SJSA1 (cell line): ENCODE measurements at places on chromosomes 6 and 20. TPM values are rescaled to one million over a fixed set of nuclear protein-coding genes. Genes with fewer than 3 reads are reported as not detected.

DNA sequence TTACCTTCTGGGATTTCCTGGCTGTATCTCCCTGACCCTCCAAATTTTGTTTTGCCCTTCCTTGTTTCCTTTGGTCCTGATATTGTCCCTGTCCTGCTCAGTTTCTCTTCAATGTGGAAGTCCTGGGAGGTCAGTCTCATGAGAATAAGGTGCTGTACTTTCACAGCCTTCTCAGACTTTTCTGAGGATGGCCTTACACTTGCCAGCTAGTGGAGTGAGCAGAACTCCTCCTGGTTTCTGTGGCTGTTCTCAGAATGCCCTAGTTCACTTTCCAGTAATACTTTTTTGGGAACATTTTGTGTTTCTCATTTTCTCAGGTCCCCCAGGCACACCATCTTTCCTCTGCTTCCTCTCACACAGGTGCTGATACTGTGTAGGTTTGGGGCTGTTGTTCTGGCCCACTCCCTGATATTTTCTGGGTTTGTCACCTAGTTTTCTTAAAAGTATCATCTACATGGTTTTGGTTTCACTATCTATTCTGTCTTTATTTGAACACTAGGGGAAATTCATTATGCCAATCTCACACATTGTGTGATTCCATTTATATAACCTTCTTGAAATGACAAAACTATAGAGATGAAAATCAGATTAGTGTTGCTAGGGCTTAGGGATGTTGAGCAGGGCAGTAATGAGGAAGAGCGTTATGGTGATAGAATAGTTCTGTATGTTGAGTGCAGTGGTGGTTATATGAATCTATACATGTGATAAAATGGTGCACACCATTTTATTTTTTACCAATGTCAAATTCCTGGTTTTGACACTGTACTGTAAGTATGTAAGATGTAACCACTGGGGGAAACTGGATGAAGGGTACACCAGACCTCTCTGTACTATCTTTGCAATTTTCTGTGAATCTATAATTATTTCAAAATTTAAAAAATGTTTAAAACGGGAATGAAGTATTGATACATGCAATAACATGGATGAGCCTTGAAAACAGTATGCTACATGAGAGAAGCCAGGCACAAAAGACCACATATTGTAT lies 27.2 kb upstream of the BRPF3 start:
- DNase-seq, result no peak

GRCh38 chr6:13284646-13285045 lies 43.7 kb downstream of the TBC1D7 start:
- no peak for DNase-seq

Gene PPP1R3G
- total RNA-seq, result 0.19 and 0.32 TPM in 2 replicates

DNA sequence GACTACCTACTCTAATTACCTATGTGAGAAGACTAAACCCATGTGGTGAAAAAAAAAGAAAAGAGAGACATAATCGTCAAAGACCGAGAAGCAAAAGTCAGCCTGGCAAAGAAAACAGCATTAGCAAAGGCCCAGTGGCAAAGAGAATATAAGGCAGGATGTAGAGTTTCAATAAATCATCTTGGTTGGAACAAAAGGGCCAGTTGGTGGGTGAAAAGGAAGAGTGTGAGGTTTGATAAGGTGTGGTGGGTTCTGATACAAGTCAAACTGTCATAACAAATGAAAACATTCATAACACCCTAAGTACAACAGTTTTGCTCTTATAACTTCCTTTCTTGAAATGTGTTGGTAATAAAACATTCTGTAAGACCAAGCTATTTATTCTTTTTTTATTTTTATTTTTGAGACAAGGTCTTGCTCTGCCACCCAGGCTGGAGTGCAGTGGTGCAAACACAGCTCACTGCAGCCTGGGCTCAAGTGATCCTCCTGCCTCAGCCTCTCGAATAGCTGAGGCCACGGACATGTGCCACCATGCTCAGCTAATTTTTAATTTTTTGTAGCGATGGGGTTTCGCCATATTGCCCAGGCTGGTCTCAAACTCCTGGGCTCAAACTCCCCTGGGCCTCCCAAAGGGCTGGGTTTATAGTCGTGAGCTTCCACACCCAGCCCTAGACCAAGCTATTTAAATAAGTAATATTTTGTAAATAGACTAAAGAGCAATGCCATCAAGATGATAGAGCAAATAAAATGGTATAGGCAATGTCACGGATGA lies 18.9 kb upstream of the GTF3C6 start:
- DNase-seq, result no peak

DNA sequence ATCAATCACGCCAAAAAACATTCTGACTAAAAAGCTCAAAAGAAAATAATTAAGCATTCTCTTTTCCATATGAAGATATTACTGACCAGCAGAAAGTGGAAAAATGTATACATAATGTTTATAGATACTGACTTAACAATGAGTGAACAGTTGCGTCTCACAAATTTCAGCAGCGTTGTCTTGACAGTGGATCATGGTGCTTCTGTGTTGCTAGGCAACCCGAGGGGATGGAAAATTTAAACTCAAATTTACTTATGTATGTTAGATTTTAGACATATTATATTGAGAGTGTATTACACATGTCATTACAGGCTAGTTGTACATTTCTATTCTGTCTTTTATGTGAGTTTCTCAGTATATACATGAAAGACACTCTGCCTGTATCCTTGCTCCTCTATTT lies 110.2 kb downstream of the LAMA2 start:
- no peak for DNase-seq

Gene HDGFL1
- not detected in 2 replicates for total RNA-seq

GRCh38 chr6:135906542-135906941 lies 55.0 kb downstream of the PDE7B start:
- DNase-seq, result no peak

DNA sequence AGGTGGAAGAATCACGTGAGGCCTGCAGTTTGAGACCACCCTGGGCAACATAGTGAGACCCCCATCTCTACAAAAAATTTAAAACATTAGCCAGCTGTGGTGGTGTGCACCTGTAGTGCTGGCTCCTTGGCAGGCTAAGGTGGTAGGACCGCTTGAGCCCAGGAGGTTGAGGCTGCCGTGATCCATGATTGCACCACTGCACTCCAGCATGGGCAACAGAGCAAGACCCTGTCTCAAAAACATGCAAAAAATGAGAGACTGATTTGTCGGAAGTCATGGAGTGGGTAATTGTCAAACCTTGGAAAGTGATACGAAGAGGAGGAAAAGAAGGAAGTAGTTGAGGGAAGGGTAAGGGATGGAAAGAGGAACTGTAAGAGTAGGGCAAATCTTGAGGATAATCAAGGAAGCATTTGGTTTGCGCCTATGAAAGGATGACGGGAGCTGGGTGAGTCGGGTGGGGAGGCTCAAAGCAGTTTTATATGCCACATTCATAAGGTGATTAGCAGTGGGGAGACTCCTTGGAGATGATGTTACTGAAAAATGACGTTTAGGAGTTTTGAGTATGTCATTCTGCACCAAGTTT lies 14.5 kb downstream of the L3MBTL3 start:
- no peak for DNase-seq

GRCh38 chr6:157143171-157143889 lies 180.0 kb downstream of the TMEM242 start:
- DNase-seq, result no peak

DNA sequence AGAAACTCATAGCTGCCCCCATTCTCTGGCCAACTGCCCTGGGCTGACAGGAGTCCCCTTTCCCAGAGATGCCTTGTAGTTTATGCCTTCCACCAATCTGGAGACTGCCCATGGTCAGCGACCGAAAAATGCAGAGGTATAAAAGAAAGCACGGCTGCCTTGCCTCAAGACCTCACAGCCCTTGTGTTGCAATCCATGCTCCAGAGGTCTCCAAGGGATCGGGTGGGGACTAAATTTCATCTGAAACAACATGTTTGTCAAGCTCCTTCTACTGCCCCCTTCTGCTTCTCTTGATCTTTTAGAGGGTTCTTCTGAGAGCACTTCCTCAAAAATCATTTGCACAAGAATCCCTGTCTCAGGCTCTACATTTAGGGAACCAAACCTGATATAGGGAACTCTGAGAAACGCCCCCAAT lies 128.8 kb downstream of the PLCB1 start:
- DNase-seq, result no peak

- no peak for DNase-seq
Measured at GRCh38 chr6:108609276-108609769, 48.6 kb downstream of the FOXO3 start.

- no peak for DNase-seq
Measured at GRCh38 chr20:4949833-4950178, 51.5 kb downstream of the SLC23A2 start.

- no peak for DNase-seq
Measured at GRCh38 chr20:58010186-58010585, 218.3 kb downstream of the ANKRD60 start.
